ENCODE measurements at places on chromosomes 5 and 9.
A peak's percentile ranks its signal among the peaks of the same experiment; 100 is the strongest.

GRCh38 chr9:123834889-123835562 is 94.9 kb downstream of the DENND1A start:
- no peak for DNase-seq

- DNase-seq, result no peak
These were observed 36.5 kb upstream of the NUDT12 start for GRCh38 chr5:103598997-103599566.

GRCh38 chr5:19751326-19751725 is 236.7 kb downstream of the CDH18 start:
- DNase-seq, result no peak

DNA sequence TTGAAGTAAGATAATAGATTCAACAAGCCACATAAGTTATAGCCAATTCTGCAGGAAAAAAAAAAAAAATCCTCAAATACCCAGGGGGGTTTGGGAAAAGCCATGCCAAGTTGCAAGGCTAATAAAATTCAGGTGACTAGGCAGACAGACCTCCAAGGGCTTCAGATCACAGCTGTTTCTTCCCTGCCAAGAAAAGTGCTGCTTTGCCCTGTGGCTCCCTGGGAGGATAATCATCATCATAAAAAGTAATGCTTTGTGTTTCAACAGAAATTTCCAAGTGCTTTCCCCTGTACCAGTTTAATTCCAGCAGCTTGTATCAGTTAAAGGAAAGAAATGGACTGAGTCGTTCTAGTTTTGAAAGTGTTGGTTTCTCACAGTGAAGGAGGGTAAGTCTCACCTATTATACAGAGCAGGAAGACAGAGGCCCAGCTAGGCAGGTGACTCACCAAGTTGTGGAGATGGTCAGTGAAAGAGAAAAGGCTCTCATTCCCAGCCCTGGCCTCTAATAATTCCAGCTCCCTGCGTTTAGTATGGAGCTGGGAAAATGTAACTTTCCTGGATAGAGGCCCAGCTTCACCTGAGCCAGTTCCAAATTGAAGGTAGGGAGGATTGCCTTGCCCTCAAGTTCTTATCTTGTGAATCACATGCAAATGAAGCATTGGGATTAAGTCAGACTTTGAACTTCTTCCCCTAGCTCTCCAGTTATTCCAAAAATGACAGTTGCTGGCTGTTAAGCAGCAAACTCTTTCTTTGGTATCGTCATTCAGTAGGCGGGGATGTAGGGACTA is 263.4 kb downstream of the GRIA1 start:
- DNase-seq, result peak; percentile 22

DNA sequence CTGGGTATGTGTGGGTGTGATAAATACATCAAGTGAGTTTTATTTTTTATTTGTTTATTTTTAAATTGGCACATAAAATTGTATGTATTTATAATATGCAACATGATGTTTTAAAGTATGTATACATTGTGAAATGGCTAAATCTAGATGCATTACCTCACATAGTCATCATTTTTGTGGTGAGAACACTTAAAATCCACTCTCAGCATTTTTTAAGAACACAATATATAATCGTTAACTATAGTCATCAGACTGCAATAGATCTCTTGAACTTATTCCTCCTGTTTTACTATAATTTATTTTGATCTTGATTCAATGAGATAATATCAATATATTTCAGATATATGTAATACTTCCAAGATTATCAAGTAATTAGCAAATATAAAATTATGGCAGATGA is 93.9 kb upstream of the ALDH1A1 start:
- no peak for DNase-seq

Data from NCI-H1417 (cell line).